Stimulated activated CD8-positive, alpha-beta memory T cell treated with anti-CD3 and anti-CD28 coated beads, Interleukin-7, amount 100 ng/mL, for 1 hour (primary cell): ENCODE measurements at places on chromosomes 6 and 20.

GRCh38 chr20:50198180-50198666, 7.6 kb downstream of the CEBPB start:
- no peak for DNase-seq

- no peak for DNase-seq
These were observed 13.8 kb downstream of the TGM6 start for GRCh38 chr20:2394411-2395055.

GRCh38 chr6:9482030-9482738, 932.7 kb downstream of the TFAP2A start:
- DNase-seq: no peak

DNA sequence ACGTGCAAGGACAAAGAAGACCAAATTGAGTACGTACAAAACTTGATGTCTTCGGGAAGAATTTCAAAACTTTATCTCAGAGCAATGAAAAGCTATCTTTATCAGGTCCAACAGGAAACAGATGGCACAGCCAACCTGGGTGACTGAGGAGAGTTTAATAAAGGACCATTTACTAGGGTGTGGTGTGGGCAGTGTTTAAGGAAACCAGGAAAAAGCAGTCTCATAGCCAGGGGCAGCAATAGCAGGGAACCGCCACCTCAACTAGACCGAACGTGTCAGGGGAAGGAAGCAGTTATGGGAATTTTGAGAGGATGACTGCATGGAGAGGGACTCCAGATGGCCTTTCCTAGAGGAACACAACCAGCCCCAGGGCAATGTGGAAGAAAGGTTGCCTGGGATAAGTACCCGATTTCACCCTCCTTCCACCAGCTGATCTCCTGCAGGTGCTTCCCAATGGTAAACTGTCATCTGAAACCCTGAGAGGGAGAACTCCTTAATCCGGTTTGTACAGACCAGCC, 15.2 kb upstream of the TAAR5 start:
- DNase-seq: no peak

GRCh38 chr6:94570581-94570980, 1006.8 kb upstream of the MANEA start:
- DNase-seq: no peak

- DNase-seq: no peak
These were observed 5.7 kb upstream of the FGD2 start for GRCh38 chr6:36999751-37000125.

- no peak for DNase-seq
These were observed 138.2 kb downstream of the BMP7 start for GRCh38 chr20:57128044-57128757.

DNA sequence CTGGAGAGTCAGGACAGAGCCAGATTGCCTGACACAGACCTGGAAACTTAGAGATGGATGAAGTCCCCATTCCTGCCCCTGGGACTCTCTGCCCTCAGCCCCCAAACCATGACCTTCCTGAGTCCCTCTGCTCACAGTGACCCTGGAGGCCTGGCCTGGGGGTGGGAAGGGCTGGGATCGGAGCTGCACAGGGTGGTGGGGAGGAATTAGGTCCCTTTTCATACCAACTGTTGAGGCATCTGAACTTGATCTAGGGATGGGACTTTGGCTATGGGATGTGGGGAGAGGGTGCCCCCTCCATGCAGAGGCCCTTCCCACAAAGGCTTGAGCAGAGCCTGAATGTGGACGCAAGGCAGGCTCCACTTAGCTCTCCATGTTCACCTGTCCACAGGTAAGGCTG, 144.1 kb downstream of the MRPL14 start:
- no peak for DNase-seq

GRCh38 chr6:107655245-107655644, 165.3 kb downstream of the SOBP start:
- DNase-seq: no peak

GRCh38 chr6:47737406-47737805, 39.0 kb downstream of the ADGRF4 start:
- no peak for DNase-seq

GRCh38 chr6:68633972-68634725, 933 bp upstream of the ADGRB3 start:
- no peak for DNase-seq

DNA sequence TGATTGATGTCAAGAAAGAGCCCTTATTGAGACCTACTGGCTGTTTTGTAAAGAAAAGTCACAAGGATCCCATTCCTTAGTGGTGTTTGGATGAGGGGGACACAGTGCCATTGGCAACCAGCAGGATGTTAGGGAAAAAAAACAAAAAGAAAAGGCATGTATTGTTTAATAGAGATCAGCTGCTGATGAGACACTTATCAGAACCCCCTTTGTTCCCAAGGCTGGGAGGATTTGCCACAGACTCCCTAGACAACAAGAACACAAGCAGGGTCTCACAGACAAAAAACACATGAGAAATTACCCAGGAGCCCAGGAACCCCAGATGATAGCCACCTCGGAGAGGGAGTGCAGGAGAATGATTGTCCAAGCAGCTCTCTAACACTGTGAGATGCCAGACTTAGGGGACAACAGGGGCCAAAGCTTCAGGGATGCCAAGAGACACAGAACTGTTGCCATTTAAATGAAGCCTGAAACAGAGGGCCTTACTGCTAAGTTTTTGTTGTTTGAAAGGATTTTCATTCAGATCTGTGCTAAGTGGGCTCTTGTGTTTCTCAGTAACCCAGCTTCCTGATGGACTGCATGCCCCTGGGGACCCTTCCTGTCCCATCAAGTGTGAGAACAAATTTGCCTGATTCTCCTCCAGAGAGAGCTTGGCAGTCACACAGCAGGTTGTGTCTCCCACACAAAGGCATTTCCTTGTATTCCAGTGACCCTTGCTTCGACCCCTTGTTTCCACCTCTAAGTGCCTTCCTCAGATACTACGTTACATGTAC, 48.7 kb upstream of the HEY2 start:
- DNase-seq: no peak
